Mucosa of descending colon (tissue), 3 donors: ENCODE measurements at places on chromosomes 11 and 22. TPM values are rescaled to one million over a fixed set of nuclear protein-coding genes. Genes with fewer than 3 reads are reported as not detected.

HIRA gene
- 35.0 TPM for total RNA-seq

FXYD6 gene
- total RNA-seq, result 246 TPM

OR51E2 gene
- 11.0 TPM for total RNA-seq

OR9I1 gene
- not detected for total RNA-seq

OR10D3 gene
- total RNA-seq, result not detected

FAM111B gene
- total RNA-seq, result 7.8 TPM

RFPL2 gene
- total RNA-seq, result not detected
